Activated effector memory CD4-positive, alpha-beta T cell treated with Interleukin-2 at 50 U/mL for 16 hours (primary cell): ENCODE measurements at places on chromosomes 4 and X.

GRCh38 chr4:4574792-4575191, 32.9 kb upstream of the STX18 start:
- no peak for DNase-seq

- DNase-seq: no peak
These were observed 69.1 kb upstream of the UCP1 start for GRCh38 chr4:140637836-140638235.

- no peak for DNase-seq
These were observed 142.7 kb downstream of the DKK2 start for GRCh38 chr4:106893395-106893881.

GRCh38 chr4:90715242-90715641, 588.0 kb downstream of the CCSER1 start:
- no peak for DNase-seq

DNA sequence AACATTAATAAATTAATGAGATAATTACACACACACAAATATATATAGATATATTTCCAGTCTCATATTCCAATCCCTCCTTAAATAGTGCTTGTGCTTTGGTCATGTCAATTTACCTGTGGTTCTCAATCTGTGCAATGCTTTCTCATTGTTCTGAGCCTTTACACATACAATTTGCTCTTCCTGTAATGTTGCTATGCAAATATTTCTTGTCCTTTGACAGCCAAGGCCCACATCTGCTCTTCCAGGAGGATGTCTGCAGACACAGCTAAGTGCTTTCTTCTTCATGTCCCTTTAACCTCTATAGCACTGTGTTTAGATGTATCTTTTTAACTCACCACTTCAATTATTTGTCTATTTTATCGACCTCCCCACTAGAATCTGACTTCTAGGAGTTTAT, 67.3 kb upstream of the RAPGEF2 start:
- no peak for DNase-seq

DNA sequence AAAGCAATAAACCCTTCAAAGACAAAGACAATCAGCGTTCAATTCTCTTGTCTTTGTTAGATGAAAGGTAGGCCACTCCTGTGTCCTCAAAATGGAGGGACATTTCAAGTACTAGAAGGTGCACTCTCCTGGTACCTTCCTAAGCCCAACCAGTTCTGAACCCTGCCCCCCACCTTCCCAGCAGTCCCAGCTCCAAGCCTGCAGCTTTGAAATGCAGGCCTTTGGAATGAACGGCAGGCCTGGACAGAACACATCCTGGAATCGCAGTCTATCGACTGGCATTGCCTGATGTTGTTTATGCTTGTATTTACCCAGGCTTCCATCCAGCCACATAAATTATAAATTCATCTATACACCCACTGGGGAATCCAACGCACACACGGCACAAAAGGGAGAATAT, 47.4 kb downstream of the RASGEF1B start:
- no peak for DNase-seq

DNA sequence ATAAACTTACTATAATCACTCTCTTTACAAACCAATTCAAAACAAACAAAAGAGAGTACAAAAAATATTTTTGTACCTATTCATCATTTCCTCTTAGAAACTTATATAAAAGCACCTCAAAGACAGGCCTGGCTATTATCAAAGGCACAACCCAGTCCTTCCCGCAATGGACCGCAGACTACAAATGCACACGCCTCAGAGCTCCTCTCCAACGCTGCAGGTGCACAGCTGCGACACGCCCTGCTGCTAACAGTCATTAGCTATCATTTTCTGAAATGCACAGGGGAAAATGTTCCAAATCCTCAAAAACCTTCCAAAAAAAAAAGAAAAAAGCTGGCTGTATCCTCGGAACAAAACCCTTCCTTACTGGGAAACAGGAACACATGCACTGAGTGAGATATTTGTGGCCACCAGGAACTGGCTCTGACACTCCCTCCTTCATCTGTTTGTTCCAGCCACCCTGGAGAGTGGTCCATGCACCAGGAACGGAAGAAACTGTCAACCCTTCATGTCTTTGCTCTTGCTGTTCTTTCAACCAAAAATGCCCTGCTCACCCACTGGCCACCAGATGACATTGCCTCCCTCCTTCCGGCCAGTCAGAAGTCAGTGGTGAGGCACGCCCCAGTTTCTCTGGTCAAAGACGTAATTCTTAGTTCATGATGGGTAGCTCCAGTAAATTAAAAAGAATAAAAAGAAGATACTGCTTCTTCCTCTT, 16.7 kb downstream of the IRF2 start:
- no peak for DNase-seq

- DNase-seq: no peak
These were observed 2.0 kb downstream of the ADGRL3 start for GRCh38 chr4:61201961-61202637.

GRCh38 chr4:34289489-34289888, 1954.8 kb downstream of the ARAP2 start:
- no peak for DNase-seq

- DNase-seq: no peak
These were observed 671.6 kb downstream of the GRXCR1 start for GRCh38 chr4:43564107-43564506.

DNA sequence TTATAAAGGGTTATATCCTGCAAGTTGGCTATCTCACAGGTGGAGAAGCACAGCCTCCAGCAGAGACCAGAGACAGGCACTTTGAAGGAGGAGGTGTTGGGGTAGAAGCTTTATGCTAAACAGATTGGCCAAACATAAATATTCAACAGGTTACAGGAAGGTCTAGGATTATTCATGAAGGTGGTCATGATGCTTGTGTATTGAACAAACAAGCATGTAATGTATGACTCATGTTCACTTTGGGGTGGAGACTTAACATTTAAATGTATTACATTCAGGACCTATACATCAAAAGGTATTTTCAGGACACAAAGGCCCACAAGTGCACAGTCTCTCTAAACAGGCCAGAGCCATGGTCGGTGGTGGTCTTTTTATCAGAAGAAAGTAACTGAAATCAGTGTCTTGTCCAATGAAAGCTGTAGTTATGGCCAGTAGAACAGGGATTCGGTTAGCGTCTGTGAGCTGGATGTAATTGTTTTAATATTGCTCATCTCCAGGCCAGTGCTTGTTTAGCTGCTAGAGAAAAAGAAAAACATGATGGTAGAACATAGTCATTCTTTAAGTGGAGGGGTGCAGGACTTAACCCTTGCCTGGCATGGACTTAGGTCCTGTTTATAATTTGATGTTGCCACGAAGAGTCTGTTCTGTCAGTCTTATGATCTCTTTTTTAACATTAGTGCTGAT, 555.2 kb upstream of the PCDH10 start:
- no peak for DNase-seq

DNA sequence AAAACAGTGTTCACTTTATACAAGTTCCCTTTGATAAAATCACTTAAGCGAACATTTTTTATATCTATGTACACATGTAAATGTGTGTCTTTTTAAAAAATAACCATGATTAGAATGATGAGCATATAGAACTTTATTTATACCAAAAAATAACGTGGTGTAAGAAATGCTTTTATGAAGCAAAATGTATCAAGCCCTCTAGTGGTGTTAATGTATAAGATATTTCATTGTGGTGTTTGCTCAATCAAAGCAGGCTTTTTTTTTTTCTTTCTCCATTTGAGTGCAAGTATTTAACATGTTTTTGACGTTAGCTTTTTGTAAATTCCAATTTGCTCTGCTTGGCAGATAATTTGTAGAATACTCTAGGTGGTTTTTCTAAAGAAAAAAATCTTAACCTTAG, 2092.4 kb upstream of the TENM3 start:
- DNase-seq: no peak

GRCh38 chr4:22512306-22512705, 3.6 kb downstream of the ADGRA3 start:
- no peak for DNase-seq

- DNase-seq: no peak
These were observed 107.4 kb upstream of the STOX2 start for GRCh38 chr4:183797445-183798300.

DNA sequence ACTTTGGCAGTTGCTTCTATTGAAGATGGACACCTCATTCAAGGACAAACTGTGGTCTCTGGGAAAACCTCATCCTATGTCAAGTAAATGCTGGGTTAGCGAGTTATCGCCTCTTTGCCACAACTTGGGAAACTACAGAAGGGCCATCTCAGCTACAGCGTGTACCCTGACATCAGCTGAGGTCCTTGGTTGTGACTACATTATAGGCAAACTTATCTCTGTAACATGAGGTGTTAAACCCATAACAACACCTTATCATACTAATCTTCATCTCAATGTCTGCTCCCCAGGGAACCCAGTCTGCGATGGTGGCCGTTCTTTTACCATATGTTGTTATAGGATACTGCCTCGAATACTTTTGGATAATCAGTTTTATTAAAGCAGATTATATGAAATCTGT, 1862.7 kb downstream of the STIM2 start:
- DNase-seq: no peak

- no peak for DNase-seq
These were observed 232.0 kb downstream of the ARHGAP10 start for GRCh38 chr4:147963839-147964238.

DNA sequence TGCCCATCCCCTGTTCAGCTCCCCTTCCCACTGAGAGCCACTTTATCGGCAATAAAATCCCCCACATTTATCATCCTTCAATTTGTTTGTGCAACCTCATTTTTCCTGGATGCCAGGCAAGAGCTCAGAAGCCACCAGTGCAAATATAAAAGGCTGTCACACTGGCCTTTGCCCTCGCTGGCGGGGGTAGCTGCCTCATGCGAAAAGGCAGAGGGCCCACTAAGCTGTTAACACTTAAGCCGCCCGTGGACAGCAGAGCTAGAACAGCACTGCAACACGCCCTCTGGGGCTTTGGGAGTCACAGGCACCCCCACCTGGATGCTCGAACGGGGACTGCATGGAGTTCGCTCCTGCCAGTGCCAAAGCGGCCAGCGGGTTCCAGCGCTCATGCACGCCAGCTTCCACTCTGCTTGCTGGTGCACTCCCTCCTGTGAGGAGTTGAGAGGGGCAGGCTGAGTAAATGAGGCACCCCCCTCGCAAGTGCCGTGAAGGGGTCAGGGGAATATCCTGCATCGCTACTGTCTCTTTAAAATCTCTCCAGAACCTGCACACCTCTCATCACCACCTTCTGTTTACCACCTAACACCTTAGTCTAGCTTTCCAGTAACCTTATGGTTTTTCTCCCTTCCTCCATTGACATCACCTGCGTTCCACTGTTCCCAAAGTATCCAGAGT, 99.5 kb downstream of the SORBS2 start:
- DNase-seq: no peak

GRCh38 chr4:98610926-98611676, 47.3 kb downstream of the TSPAN5 start:
- no peak for DNase-seq

DNA sequence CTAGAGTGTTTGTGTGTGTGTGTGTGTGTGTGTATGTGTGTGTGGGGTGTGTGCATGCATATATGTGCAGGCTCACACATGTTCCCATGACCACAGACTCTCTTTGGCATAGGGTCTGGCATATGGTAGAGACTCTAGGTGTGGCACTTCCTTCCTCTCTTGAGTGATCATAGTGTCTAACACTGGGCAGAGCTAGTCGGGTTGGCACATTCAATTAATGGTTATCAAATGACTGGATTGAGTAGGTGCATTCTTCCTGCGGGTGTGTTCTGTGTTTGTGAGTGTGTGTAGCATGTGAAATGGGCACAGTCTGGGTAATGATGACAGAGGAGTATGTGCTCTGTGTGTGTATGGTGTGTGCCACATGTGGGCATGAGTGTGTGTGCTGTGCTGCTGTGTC, 106.5 kb downstream of the EFNB1 start:
- no peak for DNase-seq

DNA sequence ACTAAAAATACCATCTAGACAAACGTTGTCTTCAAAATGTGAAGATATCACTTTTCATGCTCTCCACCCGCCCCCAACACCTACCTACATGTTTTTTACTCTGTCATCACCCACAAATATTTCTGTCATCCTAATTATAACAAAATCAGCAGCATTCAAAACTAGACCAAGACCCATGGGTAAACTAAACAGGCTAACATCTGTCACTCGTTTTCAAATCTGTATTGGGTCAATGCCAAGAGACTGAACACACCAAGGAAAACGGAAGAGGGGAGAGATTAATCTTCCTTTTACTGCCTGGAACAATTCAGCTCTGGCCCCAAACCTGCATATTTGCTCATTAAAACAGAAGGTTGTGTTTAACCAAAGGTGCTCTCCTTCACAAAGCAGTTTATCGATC, 17.5 kb downstream of the FAM184B start:
- no peak for DNase-seq

GRCh38 chrX:74280759-74281158, 23.2 kb upstream of the ZCCHC13 start:
- DNase-seq: no peak

DNA sequence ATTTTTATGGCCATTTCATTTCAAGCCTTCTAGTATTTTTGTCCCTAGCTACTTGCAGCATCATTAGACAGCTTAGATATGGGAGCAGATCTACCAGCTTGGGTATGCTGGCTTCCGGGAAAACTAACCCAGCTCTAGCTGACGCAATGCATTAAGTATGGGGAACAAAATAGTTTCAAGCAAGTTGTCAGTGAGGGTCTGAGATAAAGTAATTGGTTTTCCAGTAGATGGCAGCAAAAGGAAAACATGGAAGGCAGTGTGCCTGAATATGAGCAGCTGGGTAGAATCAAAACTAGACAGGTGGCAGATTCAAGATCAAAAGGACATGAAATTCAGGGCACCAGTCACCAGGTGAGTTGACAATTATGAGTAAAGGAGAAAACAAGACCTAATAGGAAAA, 340.9 kb upstream of the CTSO start:
- DNase-seq: no peak

DNA sequence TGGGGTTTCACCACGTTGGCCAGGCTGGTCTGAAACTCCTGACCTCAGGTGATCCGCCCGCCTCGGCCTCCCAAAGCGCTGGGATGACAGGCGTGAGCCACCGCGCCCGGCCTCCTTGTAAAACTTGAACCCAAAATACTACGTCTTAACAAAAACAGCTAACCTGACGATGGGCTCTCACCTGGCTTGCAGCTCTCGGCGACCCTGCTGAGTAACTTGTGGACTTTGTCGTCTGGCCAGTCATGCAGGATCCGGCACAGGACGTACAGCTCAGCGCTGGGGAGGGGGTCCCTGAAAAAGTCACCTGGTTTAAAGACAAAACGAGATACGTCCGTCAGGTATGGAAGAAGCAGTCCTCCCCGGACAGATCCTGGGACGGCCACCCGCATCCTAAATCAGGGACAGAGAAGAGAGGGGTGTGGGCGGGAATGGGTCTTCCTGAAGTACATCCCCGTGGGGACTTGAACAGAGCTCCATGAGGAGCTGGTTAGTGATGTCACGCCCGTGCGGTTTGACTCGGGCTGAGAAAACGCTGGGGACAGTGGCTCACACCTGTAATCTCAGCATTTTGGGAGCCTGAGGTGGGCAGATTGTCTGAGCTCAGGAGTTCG, 20.7 kb upstream of the SLC25A6 start:
- DNase-seq: no peak

DNA sequence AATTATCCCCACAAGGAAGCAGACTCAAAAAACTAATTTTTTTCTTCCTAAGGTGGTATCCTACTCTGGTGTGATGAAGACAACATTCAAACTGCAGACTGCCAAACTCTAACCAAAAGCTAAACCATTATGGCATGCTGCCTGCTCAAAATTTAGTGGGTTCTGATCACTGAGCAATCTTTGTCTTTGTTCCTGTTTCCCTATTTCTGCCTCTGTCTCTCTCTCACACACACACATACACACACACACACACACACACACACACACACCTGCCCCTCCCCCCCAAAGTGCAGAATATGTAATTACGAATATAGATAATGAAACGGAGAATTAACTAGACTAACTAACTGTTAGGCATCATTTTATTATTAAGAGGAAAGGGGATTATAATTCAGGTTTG, 1278.6 kb downstream of the PCDH7 start:
- no peak for DNase-seq
